ENCODE measurements at places on chromosomes 6 and 20.

GRCh38 chr6:113137426-113137825, 719.7 kb upstream of the MARCKS start:
- DNase-seq: peak; percentile 31

DNA sequence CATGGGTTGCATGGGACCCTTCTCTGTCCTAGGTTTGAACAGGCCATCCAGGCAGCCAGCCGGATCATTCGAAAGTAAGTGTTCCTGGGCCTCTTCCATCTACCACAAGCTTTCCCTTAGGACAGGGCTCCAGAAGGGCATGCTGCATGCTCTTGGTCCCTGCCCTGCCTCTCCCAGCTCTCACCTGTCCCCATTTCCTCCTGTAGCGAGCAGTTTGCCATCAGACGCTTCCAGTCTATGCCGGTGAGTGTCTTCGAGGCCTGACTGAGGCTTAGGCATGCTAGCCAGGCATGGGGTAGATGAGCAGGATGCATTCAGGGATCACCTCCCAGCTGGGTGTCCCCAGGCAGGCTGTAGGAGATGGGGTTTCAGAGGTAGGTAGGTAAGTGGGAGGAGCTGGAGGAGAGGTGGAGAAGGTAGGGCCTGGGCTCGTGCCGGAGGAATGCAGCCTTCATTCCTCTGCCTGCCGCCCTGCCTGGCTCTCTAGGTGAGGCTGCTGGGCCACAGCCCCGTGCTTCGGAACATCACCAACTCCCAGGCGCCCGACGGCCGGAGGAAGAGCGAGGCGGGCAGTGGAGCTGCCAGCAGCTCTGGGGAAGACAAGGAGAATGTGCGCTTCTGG, 4.3 kb downstream of the CDC25B start:
- DNase-seq: no peak

DNA sequence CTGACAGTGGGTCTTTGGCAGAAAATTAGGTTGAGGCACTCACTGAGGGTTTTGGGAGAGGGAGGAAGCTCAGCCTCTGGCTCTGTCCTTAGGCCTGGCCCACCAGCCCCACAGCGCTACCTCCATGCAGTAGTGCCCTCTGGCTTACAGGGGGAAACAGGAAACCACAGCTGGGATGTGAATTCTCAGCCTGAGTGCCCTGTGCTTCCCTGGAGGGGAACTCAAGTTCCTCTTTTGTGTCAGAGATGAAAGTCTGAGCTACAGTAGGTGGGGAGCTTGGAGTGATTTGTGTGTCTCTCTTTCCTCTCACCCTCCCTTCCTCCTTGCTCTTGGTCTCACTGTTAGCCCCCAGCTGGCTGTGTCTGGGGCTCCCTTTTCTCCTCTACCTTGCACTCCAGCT, 48.2 kb upstream of the BLCAP start:
- DNase-seq: no peak

DNA sequence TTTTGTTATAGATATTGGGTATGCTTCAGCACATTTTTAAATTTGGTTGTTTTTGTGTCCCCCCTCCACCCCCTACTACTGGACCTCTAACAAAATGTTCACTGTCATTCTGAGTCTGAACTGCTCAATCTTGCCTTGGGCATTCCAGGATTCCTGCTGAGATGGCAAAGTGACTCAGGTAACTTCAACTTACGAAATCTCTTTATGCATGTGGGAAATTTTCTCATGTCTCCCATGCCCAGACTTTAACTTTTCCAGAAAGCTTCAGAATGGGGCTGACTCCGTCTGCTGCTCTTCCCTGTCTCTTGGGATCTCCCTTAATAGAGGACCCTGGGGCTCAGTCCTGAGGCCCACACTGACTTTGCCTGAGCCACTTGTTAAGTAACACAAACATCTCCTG, 14.0 kb downstream of the CYP39A1 start:
- DNase-seq: no peak

DNA sequence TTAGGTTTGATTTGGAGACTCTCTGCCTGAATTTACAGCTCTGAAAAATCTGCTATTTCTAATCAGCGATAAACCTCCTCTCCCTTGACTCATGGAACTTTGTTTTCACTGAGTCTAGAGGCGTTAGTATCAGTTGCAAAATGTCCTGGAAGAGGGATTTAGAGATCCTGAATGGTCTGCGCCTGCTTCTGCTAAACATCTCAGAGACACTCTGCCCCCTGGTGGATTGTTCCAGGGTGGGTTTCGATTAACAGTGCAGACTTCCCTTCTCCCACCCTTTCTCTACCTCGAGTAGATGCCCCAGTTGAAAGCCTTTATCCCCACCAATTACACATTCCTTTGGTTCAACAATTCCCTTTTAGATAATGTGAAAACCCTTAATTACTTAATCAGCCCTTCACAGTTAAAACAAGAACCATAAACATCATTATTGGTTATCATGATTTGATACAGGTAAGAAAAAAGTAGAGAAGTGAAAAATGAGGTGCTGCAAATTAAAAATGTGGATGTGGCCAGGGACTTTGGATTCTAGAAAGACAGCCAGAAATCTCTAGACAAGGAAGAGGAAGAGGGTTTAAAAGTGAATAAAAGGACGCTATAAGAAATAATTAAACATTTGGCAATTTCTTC, 5.5 kb downstream of the HTR1B start:
- DNase-seq: peak; percentile 97

DNA sequence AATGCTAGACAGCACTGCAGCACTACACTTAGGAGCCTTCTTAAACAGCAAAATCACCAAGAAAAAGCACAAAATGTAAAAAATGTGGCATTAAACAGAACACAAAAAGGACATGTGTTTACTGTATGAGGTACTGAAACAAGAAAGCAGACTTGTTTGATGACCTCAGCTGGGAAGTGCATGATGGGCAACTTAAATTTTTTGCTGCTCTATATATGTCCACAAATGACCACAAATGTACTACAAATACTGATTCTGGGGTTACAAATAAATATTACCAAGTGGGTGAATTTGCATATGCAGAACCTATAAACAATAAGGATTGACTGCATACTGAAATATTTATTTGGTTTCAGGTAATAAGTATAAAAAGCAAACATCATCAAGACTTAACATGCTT, 13.1 kb downstream of the RAB23 start:
- DNase-seq: no peak

DNA sequence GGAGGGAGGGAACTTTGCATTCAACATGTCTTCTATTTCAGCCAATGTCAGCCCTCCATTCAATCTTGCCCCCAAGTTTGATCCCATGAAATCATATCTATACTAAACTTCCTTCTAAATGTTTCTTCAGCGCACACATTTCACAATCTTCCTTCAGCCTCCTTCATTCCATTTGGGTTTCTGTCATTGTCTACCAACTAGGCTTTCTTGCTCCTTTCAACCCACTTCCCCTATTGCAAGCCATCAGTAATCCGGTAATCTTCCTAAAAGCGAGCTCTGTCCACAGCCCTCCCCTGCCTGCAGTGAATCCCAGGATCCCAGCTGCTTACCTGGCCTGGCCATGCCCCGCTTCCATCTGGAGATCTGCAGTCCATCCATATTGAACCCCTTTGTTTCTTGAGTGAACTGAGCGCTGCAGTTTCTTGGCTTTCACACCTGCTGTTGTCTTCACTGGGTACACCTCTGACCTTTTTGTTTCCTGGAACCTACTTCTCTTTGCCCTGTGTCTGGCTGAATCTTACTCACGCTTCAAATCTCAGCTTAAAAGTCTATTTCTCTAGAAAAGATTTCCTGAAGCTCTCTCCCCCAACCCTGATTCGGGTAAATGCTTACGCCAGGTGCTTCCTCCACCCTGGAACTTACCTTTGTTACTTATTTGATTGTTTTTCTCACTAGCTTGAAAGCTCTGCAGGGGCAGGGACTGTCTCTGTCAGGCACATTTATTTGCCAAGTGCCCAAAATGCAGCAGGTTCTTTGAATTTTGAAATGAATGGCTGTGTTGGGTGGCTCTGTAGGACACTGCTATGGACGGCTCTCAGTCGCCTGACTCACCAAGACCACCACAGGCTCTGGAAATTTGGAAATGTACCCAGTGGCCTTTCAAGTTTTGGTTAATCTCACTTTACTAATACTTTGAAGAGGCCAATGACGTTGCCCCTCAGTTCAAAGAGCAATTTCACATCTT, 50.3 kb downstream of the ADTRP start:
- DNase-seq: no peak

- DNase-seq: no peak
Observed at GRCh38 chr6:44477293-44477894, 89.9 kb downstream of the CDC5L start.

DNA sequence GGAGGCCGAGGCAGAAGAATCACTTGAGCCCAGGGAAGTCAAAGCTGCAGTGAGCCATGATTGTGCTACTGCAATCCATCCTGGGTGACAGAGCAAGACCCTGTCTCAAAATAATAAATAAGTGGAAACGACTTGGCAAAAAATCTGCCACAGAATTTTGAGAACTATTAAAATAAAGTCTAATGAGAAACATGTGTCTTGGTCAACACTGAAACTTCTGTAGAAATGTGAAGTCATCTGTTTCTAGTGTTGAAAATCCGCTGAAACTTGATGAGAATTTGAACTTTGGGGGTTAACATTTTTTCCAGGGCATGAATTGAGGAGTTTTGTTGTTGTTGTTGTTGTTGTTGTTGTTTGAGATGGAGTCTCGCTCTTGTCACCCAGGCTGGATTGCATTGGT, 29.0 kb upstream of the BCLAF1 start:
- peak; percentile 20 for DNase-seq

- no peak for DNase-seq
Observed at GRCh38 chr6:117549611-117550010, 52.7 kb downstream of the GOPC start.

DNA sequence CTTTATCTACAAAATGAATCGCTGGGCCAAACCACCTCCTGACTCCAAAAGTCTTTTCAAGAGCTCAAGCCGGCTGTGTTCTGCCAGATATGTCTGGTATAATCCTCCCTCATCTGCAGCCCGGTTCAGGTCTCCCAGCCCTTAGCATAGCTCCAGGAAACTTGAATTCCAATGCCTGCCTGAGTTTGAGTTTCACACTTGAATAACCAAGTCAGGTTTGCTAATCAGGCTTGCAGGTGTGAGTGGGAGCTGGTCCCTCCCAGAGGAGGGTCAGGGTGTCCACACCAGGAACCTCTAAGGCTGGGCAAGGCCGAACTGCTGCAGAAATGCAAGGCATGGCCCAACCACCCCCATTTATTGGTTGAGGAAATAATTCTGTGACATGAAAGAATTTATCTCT, 96.6 kb downstream of the TMEM242 start:
- no peak for DNase-seq
